ENCODE measurements at places on chromosomes 7 and 10.

DNA sequence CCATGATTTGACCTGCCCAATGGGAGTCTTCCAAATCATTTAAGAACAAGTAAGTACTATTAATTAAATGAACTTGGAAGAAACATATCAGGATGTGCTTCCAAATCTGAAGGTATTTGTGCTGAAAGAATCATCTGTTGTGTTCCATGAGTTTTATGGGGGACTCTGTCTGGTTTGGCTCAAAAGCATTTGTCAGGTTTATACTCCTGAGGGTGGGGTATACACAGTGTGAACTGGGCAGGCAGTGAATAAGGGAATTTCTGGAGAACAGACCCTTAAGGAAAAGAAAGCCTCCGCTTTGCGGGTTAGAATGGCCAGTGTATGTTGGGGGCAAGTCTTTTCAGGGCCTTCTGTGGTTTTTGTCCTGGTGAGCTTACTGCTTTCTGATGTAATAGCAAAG is 29.9 kb downstream of the TCF7L2 start:
- no peak for DNase-seq

DNA sequence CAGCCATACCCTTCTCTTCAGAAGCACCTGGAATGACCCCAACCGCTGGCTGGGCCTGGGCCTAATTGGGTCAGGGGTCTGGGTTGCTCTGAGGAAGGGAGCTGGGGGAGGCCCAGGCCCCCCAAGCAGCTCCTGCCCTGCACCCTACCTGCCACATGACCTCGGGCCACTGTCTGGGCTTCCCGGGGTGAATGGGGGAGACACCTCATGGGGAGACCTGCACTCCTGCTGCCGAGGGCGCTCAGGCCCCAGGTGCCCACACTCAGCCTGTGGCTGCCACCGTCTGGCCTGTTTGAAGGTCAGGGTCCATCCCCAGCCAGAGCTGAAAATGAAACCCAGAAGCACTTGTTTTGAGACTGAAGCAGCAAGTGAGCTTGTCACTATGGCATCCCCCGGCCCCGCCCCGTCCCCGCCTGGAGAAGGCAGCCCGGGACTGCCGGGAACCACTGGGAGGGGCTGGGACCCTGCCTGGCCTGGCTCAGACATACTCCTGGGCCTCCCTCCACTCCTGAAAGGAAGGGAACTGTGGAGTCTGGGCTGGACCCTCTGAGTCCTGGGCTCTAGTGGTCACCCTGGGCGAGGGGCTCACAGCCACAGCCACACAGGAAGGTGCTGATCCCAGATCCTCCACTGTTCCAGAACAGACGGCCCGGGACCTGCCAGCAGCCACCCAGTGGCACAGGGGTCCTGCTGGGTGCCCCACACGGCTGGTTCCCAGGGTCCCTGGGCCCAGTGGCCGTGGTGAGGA is 7.4 kb upstream of the MICALL2 start:
- no peak for DNase-seq

DNA sequence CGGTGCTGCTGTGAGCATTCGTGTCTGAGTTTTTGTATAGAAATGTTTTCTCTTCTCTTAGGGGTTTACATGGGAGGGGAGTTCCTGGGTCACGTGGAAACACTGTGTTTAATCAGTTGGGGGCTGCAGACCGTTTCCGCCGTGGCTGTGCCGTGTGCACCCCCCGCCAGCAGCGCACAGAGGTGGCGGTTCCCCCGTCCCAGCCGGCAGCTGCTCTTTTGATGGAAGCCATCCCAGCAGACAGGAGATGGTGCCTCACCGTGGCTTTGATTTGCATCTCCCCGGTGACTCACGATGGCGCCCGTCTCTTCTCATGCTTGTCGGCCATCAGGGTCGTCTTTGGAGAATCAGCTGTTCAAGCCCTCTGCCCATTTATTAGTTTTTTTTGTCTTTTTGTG is 34.9 kb upstream of the FOXL3 start:
- no peak for DNase-seq

- no peak for DNase-seq
These were observed 4.4 kb upstream of the TRUB1 start for GRCh38 chr10:114933588-114933987.

- DNase-seq, result no peak
These were observed 494.0 kb upstream of the POT1 start for GRCh38 chr7:125423458-125424155.

DNA sequence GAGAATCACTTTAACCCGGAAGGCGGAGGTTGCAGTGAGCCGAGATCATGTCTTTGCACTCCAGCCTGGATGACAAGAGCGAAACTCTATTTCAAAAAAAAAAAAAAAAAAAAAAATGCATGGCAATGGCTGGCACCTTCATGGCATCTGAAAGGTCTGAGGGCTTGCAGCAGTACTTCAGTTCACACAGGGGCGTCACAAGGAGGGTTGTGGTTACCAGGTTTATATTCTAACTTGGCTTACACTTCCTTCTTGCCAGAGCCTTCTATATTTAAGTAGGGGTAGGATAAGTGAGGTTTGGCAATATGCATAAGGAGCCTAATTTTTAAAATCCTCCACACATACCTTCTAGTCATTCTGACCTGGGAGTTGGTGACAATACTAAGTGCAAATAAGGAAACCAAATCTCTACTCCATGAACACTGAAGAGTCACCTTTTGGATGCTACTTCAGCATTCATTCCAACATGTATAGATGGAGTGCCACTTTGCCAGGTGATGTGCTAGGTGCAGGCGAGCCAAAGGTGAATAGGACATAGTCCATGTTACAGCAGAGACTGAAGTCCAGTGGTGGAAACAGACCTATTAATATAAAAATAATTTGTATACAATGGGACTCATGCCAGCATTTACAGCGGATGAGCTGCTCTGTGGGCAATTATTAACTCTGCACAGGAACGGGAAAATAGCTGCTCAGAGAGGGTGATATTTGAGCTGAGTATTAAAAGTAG is 57.8 kb upstream of the PDCD4 start:
- no peak for DNase-seq

DNA sequence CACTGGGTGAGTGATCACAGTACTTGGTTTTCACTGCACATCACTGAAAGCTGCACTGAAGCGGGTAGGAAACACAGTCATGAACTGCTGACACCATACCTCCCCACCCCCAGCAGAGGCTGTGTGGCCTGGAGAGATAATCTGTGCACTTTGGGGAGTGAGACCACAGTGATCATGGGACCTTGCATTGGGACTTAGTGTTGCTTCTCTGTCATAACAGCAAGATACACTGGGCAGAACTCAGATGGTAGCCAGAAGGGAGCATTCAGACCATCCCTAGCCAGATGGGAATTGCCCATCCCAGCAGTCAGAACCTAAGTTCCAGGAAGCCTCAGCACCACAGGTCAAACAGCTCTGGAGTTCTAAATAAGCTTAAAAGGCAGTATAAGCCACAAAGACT is 346.4 kb upstream of the TMEM229A start:
- DNase-seq, result no peak
